ENCODE measurements at places on chromosomes 4 and X.

DNA sequence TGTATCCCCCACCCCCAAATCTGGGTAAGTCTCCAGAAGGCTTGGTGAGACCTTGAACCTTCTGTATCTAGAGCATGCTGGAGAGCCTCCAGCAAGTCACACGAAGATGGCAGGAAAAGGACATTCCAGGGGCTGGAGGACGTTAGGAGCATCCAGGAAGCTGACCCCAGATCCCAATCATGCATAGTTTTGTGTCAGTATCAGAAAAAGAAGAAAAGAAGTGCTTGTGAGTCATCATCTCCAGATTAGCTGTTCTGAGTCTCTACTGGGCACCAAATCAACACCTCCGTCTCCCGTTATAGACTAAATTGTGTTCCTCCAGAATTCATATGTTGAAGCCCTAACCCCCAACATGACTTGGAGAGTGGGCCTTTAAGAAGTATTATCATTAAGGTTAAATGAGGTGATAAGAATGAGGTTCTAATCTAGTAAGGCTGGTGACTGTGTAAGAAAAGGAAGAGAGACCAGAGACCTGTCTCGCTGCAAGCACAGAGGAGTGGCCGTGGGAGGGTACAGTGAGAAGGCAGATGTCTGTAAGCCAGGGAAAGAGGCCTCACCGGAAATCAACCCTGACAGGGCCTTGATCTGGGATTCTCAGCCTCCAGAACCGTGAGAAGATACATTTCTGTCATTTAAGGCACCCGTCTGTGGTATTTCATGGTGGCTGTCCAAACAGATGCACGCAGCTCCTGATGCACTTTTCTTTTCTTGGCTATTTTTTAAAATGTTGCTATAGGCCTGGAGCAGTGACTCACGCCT is 38.1 kb upstream of the CLDN24 start:
- no peak for DNase-seq

DNA sequence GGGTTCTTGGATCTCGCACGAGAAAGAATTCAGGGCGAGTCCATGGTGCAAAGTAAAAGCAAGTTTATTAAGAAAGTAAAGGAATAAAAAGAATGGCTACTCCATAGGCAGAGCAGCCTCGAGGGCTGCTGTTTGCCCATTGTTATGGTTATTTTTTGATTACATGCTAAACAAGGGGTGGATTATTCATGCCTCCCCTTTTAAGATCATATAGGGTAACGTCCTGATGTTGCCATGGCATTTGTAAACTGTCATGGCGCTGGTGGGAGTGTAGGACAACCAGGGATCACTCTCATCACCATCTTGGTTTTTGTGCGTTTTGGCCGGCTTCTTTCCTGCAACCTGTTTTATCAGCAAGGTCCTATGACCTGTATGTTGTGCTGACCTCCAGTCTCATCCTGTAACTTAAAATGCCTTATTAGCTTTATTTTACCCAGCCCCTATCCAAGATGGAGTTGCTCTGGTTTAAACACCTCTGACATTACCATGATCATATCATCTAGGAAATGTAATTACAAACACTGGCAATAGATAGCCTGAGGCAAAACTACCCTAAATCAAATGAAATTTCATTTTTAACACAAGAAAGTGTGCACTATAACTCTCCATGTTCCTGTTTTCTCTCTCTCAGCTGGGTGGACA is 94.3 kb upstream of the ATXN3L start:
- DNase-seq, result no peak

DNA sequence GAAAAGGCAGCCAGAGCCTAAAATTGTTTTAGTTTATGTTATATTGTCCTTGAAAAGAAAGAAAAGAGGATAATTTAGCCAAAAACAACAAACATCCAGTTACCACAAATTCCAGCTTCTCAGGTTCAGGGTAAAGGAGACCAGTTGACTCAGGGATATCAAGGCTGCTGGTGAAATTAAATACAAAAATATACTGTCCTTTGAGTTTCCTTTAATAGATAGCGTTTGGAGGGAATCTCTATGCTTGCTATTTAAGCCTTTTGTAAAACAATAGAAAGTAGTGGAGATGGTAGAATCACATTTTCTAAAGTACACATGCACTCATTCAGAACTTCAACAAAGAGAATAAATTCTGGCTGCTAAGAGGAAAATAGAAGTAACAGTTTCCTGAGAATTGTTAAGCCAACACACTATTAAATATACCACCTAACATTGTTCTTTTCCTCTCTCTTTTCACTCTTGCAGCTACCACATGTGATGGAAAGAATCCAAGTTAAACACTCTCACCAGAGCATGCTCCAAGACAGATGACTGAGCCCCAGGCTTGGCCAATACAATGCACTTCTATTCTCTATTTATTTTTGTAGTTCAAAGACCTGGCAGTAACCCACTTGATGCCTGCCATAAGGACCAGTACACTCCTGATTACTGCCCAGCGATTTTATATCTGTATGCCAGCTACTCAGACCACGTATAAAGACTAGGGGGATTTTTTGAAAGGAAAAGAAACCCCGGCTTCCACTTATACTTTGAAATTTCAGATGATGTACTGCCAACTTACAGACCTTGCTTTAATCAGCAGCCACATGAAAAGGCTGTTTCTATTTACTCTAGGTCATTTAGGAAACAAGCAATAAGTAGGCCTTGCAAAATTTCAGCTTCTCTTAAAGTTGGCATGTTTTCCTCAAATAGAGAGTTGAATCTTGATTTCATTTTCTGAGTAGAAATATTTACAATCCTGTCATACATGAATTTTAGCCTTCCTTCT is 756.9 kb downstream of the FAT4 start:
- DNase-seq, result no peak

- no peak for DNase-seq
These were observed 504.9 kb downstream of the C4orf33 start for GRCh38 chr4:129600898-129601297.

DNA sequence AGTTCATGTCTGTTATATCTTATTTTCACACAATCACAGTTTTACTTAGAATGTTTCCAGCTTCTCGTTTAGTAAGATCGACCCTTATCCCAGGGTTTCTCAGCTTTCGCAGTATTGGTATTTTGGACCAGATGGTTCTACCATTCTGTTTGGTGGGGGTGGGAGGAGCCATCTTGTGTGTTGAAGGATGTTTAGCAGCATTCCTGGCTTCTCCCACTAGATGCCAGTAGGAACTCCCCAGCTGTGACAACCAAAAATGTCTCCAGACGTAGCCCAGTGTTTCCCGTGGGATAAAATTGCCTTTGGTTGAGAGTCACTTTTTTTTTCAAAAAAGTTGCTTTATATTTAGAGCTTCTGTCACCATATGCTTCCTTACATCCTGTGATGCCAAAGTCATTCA is 90.9 kb upstream of the TLR2 start:
- DNase-seq, result no peak

GRCh38 chr4:32689518-32689917 is 1969.3 kb downstream of the PCDH7 start:
- DNase-seq, result no peak

- DNase-seq, result no peak
These were observed 116.0 kb upstream of the RPS6KA3 start for GRCh38 chrX:20382518-20383297.

- no peak for DNase-seq
These were observed 41.8 kb upstream of the CEP135 start for GRCh38 chr4:55906989-55907388.

- DNase-seq, result no peak
These were observed 123.3 kb downstream of the RNF150 start for GRCh38 chr4:141009931-141010330.

DNA sequence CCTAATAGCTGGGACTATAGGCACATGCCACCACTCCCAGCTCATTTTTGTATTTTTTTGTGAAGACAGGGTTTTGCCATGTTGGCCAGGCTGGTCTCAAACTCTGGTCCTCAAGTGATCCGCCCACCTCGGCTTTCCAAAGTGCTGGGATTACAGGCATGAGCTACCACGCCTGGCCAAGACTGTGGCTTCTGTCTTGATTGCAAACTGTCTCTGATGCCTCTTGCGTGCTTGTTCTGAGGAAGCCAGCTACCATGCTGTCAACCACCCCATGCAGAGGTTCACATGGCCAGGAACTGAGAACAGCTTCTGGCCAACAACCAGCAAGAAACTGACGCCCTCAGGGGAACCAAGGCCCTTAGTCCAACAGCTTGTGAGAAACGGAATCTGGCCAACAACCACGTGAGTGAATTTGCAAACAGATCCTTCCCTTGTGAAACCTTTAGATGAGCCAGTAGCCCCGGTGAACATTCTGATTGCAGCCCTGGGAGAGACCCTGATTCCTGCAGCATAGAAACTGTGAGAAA is 71.2 kb downstream of the SUPT20HL2 start:
- DNase-seq, result peak; percentile 13

GRCh38 chrX:105753411-105753810 is 68.9 kb upstream of the NRK start:
- no peak for DNase-seq

DNA sequence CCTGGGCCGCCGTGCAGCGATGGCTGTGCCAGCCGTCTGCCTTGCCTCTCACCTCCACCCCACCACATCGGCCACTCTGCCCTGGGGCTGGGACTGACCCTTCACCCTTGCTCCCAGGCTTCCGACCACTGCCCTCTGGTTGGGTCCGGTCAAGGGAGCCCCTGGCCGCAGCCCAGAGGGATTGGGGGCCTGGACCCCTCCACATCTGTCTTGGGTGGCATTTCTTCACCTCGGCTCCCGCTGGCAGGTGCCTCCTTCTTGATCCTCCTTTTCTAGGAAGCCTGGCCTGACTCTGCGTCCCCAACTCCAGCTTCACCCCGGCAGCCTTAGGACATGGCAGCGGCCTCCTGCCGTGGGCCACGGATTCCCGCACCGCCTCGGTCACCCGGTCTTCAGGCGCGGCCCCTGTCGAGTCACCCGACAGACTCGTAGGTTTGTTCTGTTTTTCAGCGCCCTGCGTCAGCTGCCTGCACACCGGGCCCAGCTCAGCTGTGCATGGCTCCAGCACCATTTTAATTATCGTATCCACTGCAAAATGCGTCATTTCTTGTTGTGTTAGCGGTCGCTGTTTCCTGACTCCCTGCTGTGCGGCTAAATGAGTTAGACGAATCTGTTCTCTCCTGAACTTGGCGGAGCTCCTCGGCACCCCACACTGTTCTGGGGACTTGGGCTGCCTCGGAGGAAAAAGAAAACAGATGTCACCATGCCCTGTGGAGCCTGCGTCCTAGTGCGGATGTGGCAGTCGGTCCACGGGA is 124.0 kb downstream of the FAM53A start:
- no peak for DNase-seq

Data from stimulated activated naive B cell treated with anti-CD40 and anti-IgM and Interleukin-4, amounts not matched to agents 10 μg/mL and 1 μg/mL and 100 μg/mL, for 72 hours (primary cell).